ENCODE measurements at places on chromosomes 12 and 14. TPM values are rescaled to one million over a fixed set of nuclear protein-coding genes. Genes with fewer than 3 reads are reported as not detected.

The SPX gene
- total RNA-seq, result 0.18 TPM

GRCh38 chr12:93603762-93604161 lies 31.3 kb downstream of the SOCS2 start:
- H3K4me1 ChIP-seq, result no peaks in the 10 kb centered on the region
- DNase-seq, result no peak
- H3K27me3 ChIP-seq, result no peaks in the 10 kb centered on the region
- no peak overlapping the region for H3K27ac ChIP-seq

DNA sequence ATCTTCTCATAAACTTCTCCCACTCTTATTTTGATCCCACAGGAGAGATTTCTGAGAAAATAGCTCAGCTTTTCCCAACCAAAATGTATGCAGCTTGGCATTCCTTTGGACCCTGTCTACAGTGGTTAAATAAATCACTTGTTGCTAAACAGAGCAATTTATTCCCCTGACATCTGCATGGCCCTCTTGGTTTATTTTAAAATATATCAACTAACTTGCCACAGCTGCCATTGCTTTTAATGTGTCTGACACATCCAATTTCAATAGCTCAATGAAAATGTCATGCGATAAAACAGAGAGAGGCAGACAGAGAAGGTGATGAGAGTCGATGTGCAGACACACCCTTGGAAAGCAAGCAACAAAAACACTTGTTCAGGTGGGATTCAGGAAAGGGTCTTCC lies 128.3 kb downstream of the SSPN start:
- no peaks in the 10 kb centered on the region for H3K36me3 ChIP-seq
- H3K4me3 ChIP-seq, result no peak overlapping the region
- no peak overlapping the region for H3K27ac ChIP-seq
- no peaks in the 10 kb centered on the region for H3K4me1 ChIP-seq

DNA sequence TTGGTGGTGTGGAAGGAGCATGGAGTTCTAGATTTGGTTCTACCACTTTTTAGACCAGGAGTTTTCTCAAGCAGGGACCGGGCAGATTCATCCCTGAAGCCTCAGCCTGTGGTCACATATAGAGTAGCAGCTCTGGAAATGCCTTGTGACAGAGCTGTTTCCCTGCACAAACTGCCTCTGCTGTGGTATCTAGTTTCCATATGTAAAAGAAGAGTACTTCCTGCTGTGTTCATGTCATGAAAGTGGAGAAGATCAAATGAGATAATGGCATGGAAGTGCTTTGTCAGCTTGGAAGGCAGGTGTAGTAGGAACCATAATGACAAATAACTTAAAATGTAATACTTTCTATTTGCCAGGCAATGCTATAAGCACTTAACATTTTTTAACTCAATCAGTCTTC lies 26.1 kb downstream of the OTUB2 start:
- DNase-seq, result no peak
- H3K27me3 ChIP-seq, result no peaks in the 10 kb centered on the region
- H3K4me3 ChIP-seq, result no peak overlapping the region
- H3K4me1 ChIP-seq, result no peaks in the 10 kb centered on the region
- H3K36me3 ChIP-seq, result peaks cover 93% of the 10 kb centered on the region

DNA sequence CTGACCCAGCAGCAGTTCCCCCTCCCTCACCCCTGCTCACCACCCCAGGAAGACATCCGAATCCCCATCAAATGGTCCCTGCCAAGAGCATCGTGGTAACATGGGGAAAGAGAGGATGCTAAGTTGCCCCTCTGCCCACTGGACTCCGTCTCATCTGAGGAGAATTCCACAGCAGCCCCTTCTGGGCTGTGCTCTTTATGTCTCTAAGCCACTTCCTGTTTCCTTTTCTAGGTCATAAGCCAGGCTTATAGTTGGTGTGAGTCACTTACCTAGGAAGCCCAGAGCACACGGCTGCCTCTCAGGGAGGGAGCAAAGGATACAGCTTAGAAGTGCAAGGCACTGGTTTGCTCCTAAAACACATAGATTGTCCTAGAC lies 76.0 kb downstream of the VCPKMT start:
- no peak for DNase-seq
- no peak overlapping the region for H3K27ac ChIP-seq
- no peaks in the 10 kb centered on the region for H3K36me3 ChIP-seq
- H3K4me1 ChIP-seq, result no peaks in the 10 kb centered on the region
- H3K27me3 ChIP-seq, result no peaks in the 10 kb centered on the region

- peaks cover 84% of the 10 kb centered on the region for H3K27me3 ChIP-seq
- H3K36me3 ChIP-seq, result no peaks in the 10 kb centered on the region
- DNase-seq, result no peak
- no peak overlapping the region for H3K27ac ChIP-seq
- peaks cover 9% of the 10 kb centered on the region for H3K4me1 ChIP-seq
- no peak overlapping the region for H3K4me3 ChIP-seq
Measured at GRCh38 chr14:105483300-105484068, 3.2 kb upstream of the CRIP1 start.

DNA sequence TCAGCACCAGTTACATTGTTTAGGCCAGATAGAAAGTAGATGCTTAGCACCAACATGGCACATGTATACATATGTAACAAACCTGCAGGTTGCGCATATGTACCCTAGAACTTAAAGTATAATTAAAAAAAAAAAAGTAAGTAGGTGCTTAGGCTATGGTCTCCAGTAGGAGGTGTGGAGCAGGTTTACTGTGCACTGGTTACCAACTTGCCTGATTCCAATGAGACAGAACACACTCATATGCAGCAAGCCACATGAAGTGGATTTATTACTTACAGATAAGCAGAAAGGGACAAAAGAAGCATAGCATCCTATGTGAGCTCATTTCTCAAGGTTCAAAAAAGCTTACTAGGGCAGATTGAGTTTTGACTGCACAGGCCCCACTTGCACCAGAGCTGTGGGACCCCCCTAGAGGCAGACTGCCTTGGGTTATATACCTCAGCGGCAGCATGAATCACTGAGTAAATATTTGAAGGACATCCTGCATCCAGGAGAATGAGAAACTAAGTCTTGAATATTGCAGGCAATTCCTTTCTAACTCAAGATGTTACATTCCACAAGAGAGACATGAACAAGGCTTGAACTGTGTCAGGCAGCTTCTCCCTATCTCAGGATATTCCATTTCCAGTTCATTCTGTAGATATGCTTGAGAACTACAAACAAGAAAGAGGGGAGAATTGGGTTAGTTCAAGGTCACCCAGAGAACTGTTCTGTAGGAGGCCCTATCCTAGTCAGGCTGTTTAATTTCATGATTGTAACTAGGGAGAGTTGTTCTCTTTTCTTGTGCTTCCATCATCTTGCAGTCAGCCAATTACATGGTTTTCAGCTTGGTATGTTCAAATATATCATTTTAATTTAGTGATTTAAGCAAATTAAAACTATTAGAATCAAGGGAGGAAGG lies 30.1 kb downstream of the LRFN5 start:
- no peaks in the 10 kb centered on the region for H3K36me3 ChIP-seq
- H3K4me1 ChIP-seq, result no peaks in the 10 kb centered on the region
- peak; percentile 45 for DNase-seq
- H3K27me3 ChIP-seq, result no peaks in the 10 kb centered on the region

DNA sequence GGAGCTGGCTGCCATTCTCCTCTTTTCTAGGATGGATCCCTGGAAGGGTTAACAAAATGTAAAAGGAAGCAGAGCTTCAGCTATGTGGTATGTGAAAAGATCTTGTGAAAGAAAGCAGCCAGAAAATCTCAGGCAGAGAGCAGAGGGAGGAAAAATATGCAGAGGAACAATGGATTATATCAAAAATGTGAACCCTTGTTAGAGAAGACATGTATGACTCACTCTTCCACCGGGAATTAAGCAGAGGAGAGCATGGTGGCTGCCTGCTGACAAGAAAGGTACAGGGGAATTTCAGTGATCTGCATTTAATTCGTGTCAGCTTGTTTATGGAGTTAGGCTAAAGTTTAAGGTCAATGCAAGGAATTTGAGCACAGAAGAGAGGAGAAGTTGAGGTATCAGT lies 46.3 kb downstream of the KCNA1 start:
- no peak overlapping the region for H3K27ac ChIP-seq
- H3K4me1 ChIP-seq, result no peaks in the 10 kb centered on the region
- H3K4me3 ChIP-seq, result no peak overlapping the region
- H3K36me3 ChIP-seq, result no peaks in the 10 kb centered on the region
- DNase-seq, result no peak

DNA sequence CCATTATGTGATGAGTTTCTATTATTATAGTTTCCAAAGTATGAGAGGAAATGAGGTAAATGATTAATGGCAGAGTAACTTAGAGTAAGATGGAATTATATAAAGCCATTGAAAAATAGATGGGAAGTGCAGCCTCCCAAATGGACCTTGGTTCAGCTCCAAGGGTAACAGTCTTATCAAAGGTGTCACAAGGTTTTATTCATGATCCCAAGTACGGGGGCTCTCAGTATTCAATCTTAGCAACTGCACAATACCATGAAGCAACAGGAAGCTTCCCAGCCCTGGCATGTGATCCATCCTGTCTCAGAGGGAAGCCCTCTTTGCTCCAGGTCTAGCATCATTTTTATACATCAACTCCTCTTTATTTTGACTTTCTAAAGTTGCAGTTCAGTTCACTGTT lies 948.2 kb downstream of the GALC start:
- H3K27me3 ChIP-seq, result no peaks in the 10 kb centered on the region
- H3K27ac ChIP-seq, result no peak overlapping the region
- DNase-seq, result no peak
- H3K4me3 ChIP-seq, result no peak overlapping the region

GRCh38 chr12:11756022-11756421 lies 106.5 kb downstream of the ETV6 start:
- H3K27ac ChIP-seq, result no peak overlapping the region
- peaks cover 53% of the 10 kb centered on the region for H3K27me3 ChIP-seq
- DNase-seq, result no peak
- no peak overlapping the region for H3K4me3 ChIP-seq
- H3K4me1 ChIP-seq, result peaks cover 35% of the 10 kb centered on the region

- H3K27ac ChIP-seq, result no peak overlapping the region
- H3K36me3 ChIP-seq, result no peaks in the 10 kb centered on the region
- H3K4me1 ChIP-seq, result no peaks in the 10 kb centered on the region
- H3K27me3 ChIP-seq, result no peaks in the 10 kb centered on the region
Measured at GRCh38 chr12:79326222-79326621, 364.5 kb downstream of the PAWR start.

The BEST3 gene
- total RNA-seq, result not detected

- H3K27me3 ChIP-seq, result no peaks in the 10 kb centered on the region
- H3K27ac ChIP-seq, result no peak overlapping the region
- H3K36me3 ChIP-seq, result no peaks in the 10 kb centered on the region
- H3K4me1 ChIP-seq, result no peaks in the 10 kb centered on the region
- no peak overlapping the region for H3K4me3 ChIP-seq
Measured at GRCh38 chr14:54447231-54447692, 6.1 kb upstream of the CNIH1 start.

DNA sequence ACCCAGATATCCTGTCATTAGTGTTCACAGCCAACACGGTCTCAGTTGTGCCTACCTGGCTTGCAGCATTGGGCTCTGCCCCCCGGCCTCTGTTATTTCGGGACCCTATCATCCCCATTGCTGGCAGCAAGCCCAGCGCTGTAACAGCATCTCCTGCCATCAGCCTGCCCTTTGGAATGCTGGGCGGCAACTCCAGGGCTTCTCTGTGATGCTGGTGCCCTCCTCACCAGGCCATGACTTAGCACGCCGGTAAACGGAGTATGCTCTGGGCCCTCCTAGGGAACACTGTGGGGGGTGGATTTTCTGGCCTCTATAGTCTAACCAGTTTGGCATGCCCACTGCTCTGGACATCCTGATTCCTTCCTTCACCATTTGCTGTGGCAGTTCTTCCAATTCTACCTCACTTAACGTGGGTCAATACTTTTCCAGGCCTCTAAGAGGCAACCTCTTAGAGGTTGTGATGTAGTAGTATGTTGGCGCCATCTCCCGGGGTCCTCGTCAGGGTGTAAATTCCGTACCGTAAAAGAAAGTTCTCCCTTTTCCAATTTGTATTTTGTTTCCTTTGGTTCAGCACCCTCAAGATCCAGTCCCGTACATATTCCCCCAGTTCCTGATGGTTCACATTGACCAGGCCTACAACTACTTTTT lies 80.0 kb downstream of the SINHCAF start:
- H3K4me1 ChIP-seq, result no peaks in the 10 kb centered on the region
- H3K27me3 ChIP-seq, result no peaks in the 10 kb centered on the region
- peak; percentile 86 for DNase-seq
- no peak overlapping the region for H3K4me3 ChIP-seq
- no peak overlapping the region for H3K27ac ChIP-seq

GRCh38 chr14:97164021-97164420 lies 366.8 kb downstream of the VRK1 start:
- H3K27ac ChIP-seq, result no peak overlapping the region
- no peak overlapping the region for H3K4me3 ChIP-seq
- no peaks in the 10 kb centered on the region for H3K36me3 ChIP-seq
- H3K27me3 ChIP-seq, result no peaks in the 10 kb centered on the region
- no peak for DNase-seq

DNA sequence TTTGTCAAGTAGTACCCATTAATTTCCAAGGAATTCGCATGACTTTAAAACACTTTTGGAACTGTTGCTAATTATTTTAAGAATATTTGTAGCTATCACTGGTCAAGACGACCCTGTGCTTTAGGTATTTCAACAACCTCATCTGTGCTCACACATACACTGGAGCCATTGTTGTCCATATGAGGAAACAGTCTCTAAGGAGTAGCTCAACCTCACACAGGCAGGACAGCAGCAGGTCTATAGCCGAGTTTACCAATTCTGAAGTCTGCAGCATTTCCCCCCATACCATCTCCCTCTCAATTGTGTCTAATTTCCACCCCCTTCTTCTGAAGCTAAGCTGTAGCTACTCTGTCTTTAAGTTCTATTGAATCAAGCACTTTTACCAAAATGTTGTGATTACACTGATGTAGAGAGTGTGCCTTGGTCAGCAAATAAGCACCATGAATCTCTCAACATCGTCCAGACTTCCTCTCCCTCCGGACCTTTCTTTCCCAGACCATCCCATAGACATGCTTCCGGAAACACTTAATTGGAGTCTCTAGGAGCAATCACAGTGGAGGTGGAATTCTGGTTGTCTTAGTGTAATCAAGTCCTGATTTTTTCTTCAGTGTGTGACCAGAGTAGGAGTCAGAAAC lies 48.5 kb upstream of the NUAK1 start:
- H3K4me3 ChIP-seq, result no peak overlapping the region
- no peaks in the 10 kb centered on the region for H3K27me3 ChIP-seq
- no peak for DNase-seq
- H3K4me1 ChIP-seq, result no peaks in the 10 kb centered on the region

GRCh38 chr14:58660407-58660806 lies 22.6 kb downstream of the DACT1 start:
- no peaks in the 10 kb centered on the region for H3K27me3 ChIP-seq
- H3K27ac ChIP-seq, result no peak overlapping the region
- H3K4me3 ChIP-seq, result no peak overlapping the region
- H3K36me3 ChIP-seq, result no peaks in the 10 kb centered on the region
- no peak for DNase-seq
- peaks cover 8% of the 10 kb centered on the region for H3K4me1 ChIP-seq

DNA sequence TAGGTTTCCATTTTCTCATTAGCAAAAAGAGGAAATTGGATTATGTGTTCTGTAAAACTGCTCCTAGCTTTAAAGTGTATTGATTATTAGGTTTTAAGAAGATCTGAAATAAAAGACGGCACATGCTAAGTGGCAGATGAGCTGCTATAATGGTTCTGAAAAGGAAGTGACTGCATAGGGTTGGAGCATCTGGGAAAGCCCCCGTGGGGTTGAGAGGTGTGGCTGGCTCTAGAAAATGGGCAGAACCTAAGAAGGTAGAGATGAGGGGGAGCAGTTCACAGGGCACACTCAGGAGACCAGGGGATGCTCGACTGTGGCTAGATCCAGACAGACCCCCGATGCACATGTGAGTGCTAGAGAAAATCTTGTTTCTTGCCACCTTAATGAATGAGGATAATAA lies 1.9 kb downstream of the IFNG-AS1 start:
- no peak for DNase-seq
- no peaks in the 10 kb centered on the region for H3K36me3 ChIP-seq
- no peaks in the 10 kb centered on the region for H3K4me1 ChIP-seq
- H3K4me3 ChIP-seq, result no peak overlapping the region
- no peaks in the 10 kb centered on the region for H3K27me3 ChIP-seq
- H3K27ac ChIP-seq, result no peak overlapping the region

Measured in endodermal cell (in vitro differentiated cells).